ENCODE measurements at places on chromosomes 2 and 18. TPM values are rescaled to one million over a fixed set of nuclear protein-coding genes. Genes with fewer than 3 reads are reported as not detected.

POTEE gene
- total RNA-seq = not detected

CYBRD1 gene
- 412 TPM for total RNA-seq

UNC80 gene
- total RNA-seq = not detected

EPB41L3 gene
- total RNA-seq = 28.0 TPM

GPR148 gene
- total RNA-seq = 0.41 TPM

LOXL3 gene
- 11.9 TPM for total RNA-seq

USP14 gene
- 19.3 TPM for total RNA-seq

TEKT4 gene
- total RNA-seq = not detected

All from fibroblast of the aortic adventitia (primary cell).